ENCODE measurements at places on chromosomes 6 and 20. TPM values are rescaled to one million over a fixed set of nuclear protein-coding genes. Genes with fewer than 3 reads are reported as not detected.

The TCP11 gene
- total RNA-seq, result not detected

The FGD2 gene
- total RNA-seq, result 0.32 TPM

GRCh38 chr20:1005452-1006027 lies 3.4 kb upstream of the RSPO4 start:
- DNase-seq, result peak; percentile 34

- DNase-seq, result no peak
Observed at GRCh38 chr6:137736911-137737310, 130.1 kb upstream of the TNFAIP3 start.

- no peak for DNase-seq
Observed at GRCh38 chr6:140427842-140428241, 1053.4 kb upstream of the CITED2 start.

GRCh38 chr6:36735110-36736071 lies 37.8 kb downstream of the RAB44 start:
- DNase-seq, result no peak

GRCh38 chr6:66103354-66103753 lies 396.3 kb upstream of the EYS start:
- DNase-seq, result no peak

GRCh38 chr6:166839569-166839968 lies 116.8 kb downstream of the RNASET2 start:
- no peak for DNase-seq

DNA sequence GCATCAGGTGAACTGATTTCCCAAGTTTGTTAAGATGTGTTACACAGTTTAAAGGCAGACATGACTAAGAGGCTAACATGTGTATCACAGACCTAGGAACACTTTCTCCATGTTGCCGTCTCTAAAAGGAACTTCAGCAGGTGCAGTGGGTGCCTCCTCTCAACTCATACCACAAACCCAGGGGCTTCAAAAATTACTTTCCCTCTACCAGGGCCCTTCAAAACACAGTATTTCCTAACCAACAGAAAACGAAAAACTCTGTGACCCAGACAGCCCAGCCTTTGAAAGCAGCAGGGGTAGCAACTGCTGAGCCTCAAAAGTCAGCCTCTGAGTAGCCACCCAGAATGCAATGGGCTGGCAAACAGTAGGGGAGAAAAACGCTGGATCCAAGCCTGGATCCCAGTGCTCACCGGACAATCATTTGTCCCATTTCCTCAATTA lies 28.5 kb downstream of the B4GALT5 start:
- no peak for DNase-seq

DNA sequence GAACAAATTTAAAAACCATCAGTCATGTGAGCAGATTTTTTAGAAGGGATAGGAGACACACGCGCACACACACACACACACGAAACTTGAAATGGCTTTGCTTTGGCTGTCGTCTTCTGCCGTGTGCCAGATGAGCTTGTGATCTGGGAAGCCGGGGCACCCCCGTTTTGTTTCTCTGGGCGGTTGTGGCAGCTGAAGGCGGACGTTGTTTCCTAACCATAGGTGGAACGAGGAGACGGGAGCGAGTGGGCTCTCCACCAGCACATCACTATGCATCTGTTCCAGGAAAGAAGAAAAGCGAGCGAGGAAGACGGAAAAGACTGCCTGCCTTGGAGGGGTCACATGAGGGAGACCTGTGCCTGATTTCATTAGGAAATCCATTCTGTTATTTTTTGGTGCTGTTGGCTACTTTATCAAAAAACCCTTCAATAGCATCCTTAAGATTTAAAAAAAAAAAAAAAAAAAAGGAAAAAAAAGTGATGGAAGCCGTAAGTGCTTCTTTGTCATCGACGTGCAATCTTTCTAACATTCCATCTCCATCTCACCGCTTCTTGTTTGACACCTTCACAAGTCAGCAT lies 142.1 kb downstream of the DTNBP1 start:
- no peak for DNase-seq

GRCh38 chr6:83160167-83160566 lies 32.9 kb downstream of the PGM3 start:
- no peak for DNase-seq

The IMPG1 gene
- total RNA-seq, result not detected

DNA sequence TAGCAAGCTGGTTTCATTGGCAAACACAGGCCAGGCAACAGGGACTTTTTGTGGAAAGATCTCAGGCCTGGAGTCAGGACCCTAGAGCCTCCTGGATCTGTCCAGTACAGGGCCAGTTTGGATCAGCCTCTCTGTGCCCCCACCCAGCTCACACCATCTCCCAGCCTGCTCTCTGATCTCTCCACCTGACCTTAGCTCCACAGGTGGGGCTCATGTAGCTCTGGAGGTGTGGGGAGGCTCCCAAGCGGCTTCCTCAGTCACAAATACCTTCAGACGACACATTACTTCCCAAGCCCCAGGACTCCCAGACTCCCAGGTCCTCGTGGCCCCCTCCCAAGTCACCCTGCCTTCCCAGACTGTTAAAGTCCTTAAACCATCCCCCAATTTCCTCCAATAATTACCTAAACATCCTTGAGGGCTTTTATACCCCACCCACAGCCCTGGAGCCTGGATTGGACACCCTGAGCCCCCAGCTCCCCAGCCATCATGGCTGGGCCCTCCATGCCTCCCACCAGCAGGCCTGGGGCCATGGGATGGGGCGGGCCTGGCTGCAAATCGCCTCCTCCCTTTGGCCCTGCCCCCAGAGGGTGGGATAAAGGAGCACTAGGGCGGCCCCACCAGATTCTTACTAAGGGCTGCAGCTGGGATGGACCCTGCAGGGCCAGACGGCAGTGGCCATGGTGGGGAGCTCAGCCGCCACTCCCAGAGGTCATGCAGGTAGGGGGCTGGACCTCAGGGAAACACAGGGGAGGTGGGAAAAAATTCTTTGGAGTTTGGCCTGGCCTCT lies 15.9 kb upstream of the FANCE start:
- no peak for DNase-seq

DNA sequence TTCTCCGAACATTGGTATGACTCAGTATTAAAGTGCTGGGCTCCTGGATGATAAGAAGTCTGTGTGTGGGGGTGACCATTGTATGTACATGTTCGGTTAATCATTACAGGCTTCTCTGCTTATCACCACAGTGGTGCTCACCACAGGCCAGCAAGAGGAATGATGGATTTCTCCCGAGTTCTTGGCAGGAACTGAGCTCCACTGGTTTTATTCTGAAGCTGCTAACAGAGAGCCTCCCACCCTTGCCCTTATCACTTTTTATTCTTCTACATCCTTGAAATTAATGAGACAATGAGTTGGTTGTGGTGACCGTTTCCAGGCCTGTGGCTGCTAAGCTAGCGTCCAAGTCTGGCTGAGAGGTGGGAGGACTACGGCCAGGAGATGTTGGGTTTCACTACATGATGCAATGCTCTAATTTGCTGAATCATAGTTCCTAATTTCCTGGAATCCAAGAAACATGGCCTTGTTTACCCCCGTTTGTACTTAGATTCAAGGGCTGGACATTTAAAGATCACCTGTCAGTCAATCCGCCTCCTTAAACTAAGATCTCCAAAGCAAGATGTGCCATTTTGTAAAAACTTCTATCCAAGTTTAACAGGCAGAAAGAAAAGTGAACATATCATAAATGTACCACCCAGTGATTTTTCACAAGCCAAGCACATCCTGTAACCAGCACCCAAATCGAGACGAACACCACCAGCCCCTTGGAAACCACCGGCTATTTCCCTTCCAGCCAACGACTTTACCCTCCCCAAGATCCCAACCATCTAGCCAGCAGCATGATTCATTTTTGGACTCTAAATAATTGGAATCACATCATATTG lies 172.5 kb downstream of the FOXA2 start:
- no peak for DNase-seq

GRCh38 chr6:163185744-163186143 lies 228.8 kb upstream of the QKI start:
- no peak for DNase-seq

GRCh38 chr6:147506704-147507114 lies 1.8 kb upstream of the SAMD5 start:
- DNase-seq, result peak; percentile 88

DNA sequence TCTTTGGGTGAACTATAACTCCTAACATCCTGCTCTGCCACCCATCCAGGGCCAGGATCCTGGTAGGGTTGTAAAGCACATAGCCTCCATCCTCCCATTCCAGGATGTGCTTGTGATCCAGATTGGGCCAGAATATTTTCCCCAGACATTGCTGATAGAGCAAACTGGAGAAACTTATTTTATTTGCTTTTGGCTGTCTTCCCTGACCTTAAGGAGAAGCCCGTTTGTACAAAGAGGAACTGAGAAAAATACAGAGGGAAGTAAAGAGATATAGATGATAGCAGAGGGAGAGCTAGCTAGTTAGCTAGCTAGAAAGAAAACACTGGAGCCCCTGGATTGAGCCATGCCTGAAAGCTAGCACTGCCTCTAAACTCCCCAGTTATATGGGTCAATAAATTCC lies 9.0 kb upstream of the HDAC2 start:
- DNase-seq, result no peak

DNA sequence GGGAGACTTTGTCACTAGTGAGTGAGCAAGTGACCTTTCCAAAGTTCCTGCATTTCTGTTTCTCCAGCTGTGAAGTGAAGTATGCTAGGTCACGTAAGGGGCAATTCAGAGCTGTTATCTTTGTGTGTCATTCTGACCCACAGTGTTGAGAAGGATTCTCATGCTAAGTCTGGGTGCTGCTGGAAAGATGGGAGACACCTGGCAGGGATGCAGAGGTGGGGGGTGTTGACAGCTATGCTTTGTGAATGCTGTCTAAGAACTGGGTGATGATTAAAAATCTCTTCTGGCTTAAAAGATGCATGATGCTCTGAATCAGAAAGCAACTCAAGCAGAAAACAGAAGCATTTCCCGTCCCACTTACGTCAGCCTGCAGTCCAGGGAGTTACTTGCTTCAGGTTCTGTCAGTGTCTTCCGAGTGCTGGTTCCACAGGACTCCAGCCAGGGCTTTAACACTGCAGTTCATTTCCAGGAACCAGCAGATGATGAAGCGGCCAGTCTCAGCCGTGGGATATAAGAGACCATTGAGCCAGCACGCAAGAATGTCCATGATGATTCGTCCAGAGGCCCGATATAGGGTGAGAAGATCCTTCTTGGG lies 30.9 kb upstream of the ASXL1 start:
- no peak for DNase-seq

The FBXO9 gene
- total RNA-seq, result 58.8 TPM

The ADGB gene
- total RNA-seq, result not detected

The VTA1 gene
- total RNA-seq, result 64.0 TPM

The CLPSL2 gene
- total RNA-seq, result 1.4 TPM

DNA sequence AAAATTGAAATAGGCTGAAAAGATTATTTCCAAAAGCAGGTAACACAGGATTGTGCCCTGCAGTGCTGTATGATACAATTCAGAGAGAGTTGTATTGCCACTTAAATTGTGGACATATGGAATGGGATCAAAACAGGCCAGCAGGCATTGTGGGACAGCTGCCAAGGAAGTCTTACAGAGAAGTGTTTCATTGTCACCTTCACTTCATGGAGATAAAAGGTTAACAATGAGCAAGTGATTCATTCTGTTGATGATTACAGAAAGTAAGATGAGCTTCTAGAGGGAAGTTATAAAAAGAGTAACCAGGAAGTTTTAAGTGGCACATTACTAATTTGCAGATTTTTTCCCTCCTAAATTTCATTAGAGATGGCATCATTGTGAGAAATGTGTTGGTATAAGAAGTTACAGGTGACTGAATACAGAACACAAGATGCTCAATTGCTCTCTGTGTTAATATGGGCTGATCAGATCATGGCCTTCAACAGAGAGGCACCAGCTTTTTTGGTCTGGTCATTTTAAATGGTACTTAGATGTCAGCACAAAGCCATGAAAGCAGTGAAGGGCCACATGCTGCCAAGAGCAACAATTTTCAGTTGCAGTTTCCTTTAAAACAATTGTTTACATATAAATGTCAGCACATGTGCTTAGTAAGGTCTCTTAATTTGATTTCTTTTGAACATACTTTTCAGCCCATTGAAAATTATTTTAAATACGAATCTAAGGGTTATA lies 402.5 kb upstream of the FKBP1C start:
- DNase-seq, result no peak

The DLL1 gene
- total RNA-seq, result 3.8 TPM

GRCh38 chr6:89281779-89282246 lies 33.3 kb downstream of the GABRR2 start:
- DNase-seq, result peak; percentile 81

The MDFI gene
- 38.5 TPM for total RNA-seq

DNA sequence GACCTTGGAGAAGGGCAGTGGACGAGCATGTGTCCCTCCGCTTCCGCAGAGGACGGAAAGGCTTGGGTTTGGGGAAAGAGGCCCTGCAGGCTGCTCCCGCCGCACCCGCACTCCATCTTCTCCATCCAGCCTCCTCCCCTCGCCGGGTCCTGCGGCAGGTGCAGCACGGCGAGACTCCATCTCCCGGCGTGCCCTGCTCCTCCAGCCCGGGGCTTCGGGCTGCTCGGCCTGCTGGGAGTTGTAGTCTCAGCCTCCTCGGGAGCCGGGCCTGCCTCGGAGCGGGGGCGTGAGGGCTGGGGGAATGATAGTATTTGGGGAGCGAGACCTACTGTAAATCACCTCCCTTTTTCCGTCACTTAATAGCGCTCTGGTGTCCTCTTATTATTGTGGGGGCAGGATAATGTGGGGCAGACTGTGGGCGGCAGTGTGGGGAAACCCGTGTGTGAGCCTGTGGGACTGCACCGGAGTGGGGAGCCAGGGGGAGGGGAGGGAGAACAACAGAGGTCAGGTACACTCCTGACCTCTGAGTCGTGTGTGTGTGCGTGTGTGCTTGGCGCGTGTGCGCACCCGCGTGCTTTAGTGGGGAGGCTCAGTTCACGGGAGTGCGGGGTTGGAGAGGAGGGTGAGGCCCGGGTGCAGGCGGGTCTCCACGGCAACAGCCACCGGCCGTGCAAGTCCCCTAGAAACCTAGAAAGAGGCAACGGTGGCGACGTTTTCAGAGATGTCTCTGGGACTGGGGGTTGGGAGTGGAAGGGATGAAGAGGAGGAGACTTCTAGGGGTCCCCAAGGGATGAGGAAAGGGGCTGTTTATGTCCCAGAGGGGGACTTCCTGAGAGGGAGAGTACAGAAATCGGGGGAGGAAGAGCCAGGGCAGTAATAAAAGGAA lies 4.1 kb downstream of the TTBK1 start:
- peak; percentile 58 for DNase-seq

The ZNF311 gene
- total RNA-seq, result 4.2 TPM

- DNase-seq, result no peak
Observed at GRCh38 chr6:3382326-3383279, 74.2 kb downstream of the SLC22A23 start.

GRCh38 chr6:431986-432385 lies 40.4 kb downstream of the IRF4 start:
- no peak for DNase-seq

The INSM1 gene
- 2.9 TPM for total RNA-seq

- DNase-seq, result no peak
Observed at GRCh38 chr20:53057579-53057978, 85.4 kb downstream of the TSHZ2 start.

The DNAH8 gene
- not detected for total RNA-seq

DNA sequence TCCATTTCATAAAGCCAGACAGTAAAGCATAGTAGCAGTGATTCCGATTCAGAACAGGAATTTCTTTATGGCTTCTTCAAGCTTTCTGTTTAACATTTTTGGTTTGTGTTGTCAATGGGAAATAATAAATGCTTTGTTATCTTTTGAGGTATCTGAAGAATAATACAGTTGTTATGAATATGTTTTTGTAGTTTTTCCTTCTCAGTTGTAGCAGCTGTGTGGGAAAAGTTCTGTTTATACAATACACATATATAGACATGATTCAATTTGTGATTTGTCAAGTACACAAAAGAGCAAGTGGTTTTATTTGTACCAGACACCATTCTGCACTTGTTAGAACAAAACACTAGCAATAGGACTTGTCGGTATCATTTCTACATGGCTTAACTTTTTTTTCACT lies 96.6 kb downstream of the CDYL start:
- no peak for DNase-seq

GRCh38 chr20:11155156-11155756 lies 481.5 kb upstream of the JAG1 start:
- no peak for DNase-seq
